EH (cell line): ENCODE measurements at places on chromosomes 1 and 21.

DNA sequence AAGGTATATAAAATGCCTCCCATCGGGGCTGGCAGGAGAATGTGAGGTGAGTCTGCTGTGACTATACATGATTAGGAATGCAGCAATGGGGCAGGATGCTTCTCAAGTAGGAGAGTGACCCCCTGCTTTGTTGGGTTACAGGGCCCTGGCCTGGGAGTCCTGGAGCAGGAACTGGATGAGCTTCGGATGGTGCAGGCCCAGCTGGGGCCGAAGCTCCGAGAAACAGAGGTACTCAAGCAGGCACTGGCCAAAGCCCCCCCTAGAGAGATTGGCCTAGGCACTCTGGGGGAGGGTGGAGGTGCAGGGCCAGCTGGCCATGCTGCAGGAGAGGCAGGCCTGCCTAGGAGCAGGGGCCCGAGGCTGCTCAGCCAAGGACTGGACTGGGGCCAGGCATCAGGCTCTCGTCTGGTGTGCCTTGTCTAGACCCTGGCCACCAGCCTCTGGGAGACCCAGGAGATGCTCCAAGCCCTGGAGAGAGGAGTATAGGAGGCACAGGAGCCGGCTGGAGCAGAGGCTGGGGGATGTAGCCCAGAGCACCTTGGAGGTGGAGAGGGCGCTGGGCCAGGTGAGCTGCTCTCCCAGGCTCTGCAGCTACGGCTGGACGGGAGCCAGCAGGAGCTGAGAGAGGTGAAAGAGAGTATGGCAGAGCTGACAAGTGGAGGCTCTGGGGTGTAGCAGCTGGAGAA is 32.8 kb upstream of the PKP1 start:
- no peak for DNase-seq

- DNase-seq = no peak
Measured at GRCh38 chr1:157628773-157629172, 30.9 kb upstream of the FCRL4 start.

- DNase-seq = no peak
Measured at GRCh38 chr21:27741736-27742135, 774.8 kb upstream of the ADAMTS5 start.

DNA sequence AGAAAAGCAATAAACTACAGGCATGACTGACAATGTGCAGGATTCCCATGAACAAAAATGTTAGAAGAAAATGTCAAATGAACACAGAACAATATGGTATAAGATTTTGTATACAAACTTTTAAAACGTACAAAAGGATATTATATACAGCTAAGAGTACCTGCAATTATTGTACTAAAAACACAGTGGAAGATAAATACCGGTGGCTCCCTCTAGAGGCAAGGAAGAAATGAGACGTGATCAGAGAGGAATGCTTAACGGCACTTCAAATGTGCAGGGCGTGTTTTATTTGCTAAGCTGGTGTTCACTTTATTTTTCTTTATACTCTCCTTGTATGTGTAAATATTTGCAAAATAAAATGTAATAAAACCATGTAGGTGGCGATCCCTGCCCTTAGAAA is 191.8 kb upstream of the SAMSN1 start:
- DNase-seq = peak; percentile 19

- DNase-seq = no peak
Measured at GRCh38 chr1:55987491-55988249, 591.7 kb downstream of the PLPP3 start.

DNA sequence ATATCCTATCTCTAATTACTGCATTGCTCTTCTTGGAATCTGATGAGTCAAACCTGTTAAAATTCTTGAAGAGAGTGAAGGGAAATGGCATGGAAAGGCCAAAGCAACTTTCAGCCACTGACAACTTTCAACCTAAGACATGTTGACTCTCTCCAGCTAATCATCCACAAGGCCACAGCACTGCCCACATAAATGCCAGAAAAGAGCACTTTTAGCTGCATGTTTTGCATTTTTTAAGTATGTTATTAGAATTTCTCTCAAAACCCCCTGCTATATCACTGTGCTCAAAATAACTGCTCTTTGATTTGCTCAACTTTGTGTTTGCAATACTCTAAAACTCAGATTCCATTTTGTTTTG is 352.5 kb downstream of the ADGRL2 start:
- peak; percentile 0 for DNase-seq

GRCh38 chr1:39392851-39393573 is 98.4 kb upstream of the BMP8A start:
- DNase-seq = no peak

- DNase-seq = no peak
Measured at GRCh38 chr1:3922851-3923250, 22.8 kb upstream of the C1orf174 start.

DNA sequence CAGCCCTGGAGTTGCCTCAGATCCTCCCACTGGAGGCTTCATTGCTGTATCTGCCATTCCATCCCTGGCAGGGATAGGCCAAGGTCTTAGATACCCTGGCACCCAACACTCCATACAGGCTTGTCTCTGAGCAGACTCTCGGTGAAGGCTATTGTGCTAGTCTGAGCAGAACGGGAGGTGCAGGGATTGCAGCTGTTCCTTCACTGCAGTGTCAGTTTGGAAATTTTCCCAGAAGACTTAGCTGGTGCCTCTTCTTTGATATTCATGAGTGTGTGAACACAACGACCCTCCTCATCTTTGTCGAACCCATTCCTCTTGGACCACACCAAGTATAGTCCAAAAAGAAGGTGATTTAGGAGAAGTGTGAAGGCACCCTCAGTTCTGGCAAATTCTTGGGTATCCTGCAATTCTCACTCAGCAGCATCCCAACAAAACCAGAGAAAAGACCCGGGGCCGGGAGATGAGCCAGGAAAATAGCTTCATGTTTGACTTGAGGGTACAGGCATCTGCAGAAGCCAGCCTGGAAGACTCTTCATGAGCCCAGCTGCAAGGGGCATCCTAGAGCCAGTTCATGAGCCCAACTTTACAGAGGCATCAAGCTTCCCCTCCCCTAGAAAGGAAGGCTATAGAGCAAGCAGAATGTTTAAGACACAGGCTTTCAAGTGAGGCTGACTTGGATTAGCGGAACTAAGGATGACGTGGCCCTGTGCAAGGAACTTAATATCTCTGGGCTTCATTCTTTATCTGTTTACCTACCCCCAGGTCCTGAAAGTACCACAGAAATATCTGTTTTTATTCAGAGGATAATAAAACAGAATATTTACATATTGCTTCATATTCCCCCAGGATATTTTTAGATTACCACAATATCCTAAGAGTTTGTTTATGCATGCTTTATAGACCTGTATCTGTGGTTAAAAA is 38.8 kb upstream of the HAO2 start:
- peak; percentile 34 for DNase-seq

- no peak for DNase-seq
Measured at GRCh38 chr1:43447891-43448708, 5.6 kb downstream of the HYI start.

GRCh38 chr1:5733596-5733995 is 258.6 kb downstream of the NPHP4 start:
- no peak for DNase-seq

DNA sequence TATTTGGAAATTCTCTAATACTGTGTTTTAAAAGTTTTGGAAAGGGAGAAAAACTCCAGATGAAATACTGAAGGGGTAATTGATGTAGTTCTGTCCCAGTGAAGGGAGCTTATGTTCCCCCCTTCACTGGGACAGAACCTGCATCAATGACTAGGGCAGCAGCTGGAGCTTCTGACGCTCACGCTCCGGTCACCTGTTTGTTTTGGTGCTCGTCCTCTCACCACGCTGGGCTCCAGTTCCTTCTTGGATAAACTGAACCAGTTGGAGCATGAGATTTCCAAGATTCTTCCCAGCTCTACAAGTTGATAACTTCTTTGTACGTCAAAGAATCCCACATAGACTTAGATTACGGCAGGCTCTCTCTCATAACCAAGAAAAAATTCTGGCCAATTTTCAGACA is 51.4 kb upstream of the HNRNPU start:
- no peak for DNase-seq

GRCh38 chr1:54461731-54462596 is 55.8 kb upstream of the SSBP3 start:
- DNase-seq = no peak

- DNase-seq = peak; percentile 94
Measured at GRCh38 chr1:6724517-6725141, 23.0 kb upstream of the DNAJC11 start.

DNA sequence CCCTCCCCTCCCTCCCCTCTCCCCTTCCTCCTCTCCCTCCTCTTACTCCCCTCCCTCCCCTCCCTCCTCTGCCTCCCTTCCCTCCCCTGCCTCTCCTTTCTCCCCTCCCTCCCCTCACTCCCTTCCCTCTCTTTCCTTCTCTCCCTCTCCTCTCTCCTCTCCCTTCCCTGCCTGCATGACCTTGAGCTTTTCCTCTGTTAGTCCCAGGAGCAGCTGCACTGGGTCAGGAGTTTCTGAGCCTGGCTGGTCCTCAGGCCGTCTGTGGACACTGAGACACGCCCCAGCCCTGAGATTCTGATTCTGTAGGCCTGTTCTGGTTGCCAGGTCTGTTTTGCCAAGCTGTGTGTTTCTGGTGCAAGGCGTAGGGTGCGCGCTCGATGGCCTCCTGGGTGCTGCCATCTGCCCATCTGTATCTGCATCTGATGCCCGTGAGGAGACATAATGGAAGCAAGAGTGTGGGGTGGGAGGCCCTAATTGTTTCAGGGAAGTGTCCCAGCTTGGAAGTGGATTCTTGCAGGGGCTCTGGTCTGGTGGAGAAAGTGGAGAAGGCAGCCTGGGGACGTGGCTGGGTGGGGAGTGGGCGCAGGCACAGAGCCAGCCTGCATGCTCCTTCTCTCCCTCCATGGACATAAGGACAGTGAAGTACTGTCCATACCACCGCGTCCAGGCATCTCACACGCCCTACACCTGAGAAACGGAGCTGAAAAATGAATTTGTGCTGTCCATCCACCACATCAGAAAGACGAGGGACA is 97.2 kb downstream of the WDR4 start:
- DNase-seq = no peak

DNA sequence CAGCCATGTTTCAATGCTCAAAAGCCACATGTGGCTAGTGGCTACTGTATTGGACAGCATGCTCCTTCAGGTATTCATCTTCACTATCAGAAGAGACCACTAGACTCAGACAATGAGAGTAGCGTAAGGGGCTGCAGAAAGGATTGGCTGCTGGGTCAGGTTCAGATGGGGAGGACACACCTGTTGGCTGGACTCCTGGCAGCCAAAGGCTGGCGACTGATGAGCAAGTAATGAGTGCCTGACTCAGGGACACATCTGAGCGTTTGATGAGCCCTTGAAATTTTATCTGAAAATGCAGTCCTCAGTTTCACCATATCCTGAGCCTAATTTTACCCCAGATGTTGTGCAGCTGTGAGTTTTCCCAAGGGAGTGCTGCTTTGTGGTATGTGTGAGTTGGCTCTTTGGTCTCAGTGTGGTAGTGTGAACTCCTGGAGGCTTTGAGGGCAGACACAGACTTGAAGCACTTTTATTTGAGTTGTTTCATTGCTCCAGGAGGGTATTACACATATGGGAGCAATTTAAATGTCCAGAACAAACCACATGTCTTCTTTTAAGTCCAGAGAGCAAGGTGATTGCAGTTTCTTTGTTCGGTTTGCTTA is 9.6 kb downstream of the ST6GALNAC3 start:
- DNase-seq = no peak

- peak; percentile 31 for DNase-seq
Measured at GRCh38 chr21:36425286-36425685, 40.1 kb downstream of the CHAF1B start.

- DNase-seq = peak; percentile 67
Measured at GRCh38 chr1:32886004-32886827, at the start of gene HPCA. TSS of gene HPCA (plus strand) at chr1:32886491. CDS start at chr1:32888899, 2,408 bp downstream.

DNA sequence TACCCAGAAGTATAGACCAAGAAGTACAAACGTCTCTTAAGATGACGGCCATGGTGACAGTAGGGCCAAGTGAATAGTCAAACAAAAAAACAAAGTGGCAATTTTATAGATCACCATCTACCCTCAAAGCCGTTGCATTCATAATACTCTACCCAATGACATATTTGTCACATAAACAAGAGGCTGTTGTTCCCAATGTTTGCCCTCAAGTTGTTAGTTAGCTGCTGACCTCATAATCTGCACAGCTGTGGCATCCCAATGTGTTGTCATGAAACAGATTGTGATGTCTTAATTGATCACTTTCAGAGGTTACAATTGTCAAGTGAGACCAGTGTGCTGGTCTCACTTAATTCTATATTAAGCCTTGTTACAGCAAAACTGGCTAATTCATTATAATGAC is 333.8 kb downstream of the ST6GALNAC3 start:
- DNase-seq = no peak

- no peak for DNase-seq
Measured at GRCh38 chr1:17001760-17002523, 9.8 kb downstream of the ATP13A2 start.

DNA sequence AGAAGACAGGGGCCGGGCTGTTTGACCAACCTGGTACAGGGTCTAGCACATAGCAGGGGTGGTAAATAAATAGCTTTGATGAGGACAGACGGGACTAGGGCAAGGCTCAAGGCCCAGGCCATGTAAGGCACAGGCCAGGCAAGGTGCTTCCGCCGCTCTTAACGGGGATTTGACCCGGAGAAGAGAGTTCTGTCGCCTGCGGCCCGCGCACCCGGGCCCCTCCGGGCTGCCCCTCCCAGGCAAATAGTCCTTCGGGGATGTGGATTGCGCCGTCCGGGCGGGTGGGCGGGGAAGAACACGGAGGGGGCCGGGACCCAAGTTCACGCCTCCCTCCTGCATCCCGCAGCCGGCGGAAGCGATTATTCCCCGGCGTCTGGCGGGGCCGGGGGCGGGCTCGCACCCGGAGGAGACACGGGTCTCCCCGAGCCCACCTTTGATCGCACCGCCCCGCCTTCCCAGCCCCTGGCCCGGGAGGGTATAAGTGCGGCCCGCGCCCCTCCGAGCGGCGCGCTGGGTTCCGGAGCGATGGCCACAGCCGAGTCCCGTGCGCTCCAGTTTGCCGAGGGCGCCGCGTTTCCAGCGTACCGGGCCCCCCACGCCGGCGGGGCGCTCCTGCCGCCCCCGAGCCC is at the start of gene MIXL1:
TSS of gene MIXL1 (plus strand) at position 508 of the 629 bp plus-strand sequence. CDS start at position 526, 18 bp downstream.
- peak; percentile 6 for DNase-seq

DNA sequence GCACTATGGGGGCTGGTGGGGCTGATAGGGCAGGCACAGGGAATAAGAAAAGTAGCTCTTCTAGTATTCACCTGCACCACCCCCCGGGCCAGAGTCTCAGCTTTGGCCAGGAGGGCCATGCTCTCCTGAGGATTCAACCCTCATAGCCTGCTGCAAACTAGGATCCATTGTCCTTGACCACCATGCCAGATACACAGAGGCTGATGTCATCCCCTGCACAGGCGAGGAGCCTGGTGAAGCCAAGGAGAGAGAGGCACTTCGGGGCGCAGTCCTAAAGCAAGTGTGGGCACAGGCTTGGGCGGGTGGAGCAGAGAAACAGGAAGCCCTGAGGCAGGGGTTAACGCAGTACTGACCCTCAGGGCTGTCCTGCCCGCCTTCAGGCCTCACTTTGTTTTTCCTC is 29.5 kb downstream of the TMEM53 start:
- DNase-seq = no peak

- no peak for DNase-seq
Measured at GRCh38 chr1:23496490-23497181, 12.7 kb upstream of the ASAP3 start.

- no peak for DNase-seq
Measured at GRCh38 chr1:3141836-3142235, 72.8 kb downstream of the PRDM16 start.
